ENCODE measurements at places on chromosomes 5 and 9.

DNA sequence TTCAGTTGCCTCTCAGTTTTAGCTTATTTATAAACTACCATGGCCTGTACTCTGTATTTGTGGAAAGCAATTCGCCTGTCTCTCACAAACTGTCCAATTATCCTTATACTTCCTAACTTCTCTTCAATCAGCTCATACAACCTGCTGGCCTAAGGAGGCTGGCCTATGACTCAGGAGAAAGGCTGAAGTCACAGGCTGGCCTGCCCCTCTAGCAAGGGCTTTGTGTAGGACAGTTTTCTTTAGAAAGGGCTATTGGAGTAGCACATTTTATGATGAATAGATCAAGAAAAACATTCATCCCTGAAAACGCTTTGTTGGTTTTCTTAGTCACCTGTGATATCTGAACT lies 988.7 kb upstream of the ARRDC3 start:
- DNase-seq, result no peak

DNA sequence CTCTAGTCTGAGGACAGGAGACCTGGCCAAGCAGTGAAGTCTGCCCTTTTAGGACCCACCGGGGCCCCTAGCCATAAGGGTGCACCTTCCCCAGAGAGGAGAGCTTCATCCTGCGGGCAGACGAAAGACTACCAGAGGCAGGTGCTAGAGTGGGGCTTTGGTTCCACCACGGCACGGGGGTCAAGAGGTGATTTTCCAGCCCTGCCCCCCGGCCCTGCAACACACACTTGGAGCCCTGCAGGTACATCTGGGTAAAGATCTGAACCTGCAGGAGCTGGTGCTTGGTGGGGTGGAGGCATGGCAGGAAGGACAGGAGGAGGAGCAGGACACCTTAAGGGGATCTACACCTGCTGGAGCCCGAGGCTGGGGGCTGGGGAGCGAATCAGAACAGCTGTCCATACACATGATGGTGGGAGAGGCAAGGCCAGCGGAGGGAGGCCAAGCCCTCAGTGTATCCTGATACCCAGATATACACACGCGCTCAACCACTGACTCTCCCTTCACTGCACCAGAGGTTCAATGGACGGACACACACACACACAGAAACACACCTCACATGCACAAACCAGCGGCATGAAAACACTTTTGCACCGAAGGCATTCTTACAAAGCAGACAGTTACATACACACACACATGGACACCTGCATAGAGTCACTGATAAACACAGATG lies 98.4 kb upstream of the MVB12B start:
- DNase-seq, result no peak

DNA sequence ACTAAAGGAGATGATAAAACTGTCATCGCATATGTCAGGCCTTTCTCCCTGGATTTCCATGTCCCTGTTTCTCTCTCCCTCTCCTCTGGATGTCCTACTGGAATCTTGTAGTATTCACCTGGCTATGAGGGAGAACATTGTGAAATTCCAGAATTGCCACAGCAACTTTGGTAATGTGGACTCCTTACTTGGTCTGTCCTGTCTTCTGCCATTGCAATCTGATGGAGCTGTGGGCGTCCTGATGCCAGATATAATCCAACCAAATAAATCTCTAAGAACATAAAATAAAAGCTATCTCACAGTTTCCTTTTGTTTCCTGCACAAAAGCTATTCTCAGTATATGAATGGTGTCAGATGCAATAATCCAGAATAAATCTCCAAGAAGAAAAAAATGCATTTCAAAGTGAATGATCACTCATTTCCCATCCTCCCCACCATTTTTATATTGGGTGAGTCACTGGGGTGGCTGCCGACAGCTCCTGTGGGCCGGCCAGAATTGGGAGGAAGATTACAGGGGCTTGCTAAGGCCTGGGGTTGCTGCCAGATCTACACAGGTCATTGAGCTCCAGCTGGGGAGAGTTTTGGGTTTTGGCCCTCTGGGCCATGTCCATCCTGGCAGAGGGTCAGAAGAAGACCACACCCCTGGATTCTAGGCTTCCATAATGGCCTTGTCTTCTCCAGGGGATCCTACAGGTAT lies 160.7 kb upstream of the PITX1 start:
- DNase-seq, result no peak

- no peak for DNase-seq
Measured at GRCh38 chr5:68554571-68555279, 339.2 kb downstream of the PIK3R1 start.

DNA sequence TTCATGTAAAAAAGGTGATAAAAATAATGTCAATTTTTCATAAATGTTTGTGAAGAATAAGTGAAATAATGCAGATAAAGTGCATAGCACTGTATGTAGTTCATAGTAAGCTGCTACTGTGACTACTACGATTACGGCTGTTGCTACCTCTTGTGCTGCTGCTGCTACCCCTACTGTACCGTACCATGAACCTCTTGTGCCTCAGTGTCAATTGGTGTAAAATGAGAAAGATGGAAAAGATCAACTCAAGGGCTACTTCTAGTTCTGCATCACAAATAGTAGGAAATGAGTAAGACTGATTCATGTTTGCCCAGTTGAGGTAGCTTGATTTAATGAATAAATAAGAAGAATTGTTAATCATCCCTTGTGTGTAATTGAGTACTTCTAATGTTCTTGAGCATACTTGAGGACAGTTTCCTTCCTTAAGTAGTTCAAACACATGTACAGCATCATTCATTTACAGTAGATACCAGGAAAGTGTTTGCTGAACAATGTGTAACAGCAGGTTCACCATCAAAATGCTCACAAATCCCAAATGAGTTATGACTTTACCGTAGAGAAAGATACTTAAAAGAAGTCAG lies 200.0 kb upstream of the ATP10B start:
- DNase-seq, result no peak

- peak; percentile 5 for DNase-seq
Measured at GRCh38 chr9:132077881-132078698, 1.6 kb downstream of the MED27 start.

- no peak for DNase-seq
Measured at GRCh38 chr5:98827161-98827560, 53.7 kb downstream of the RGMB start.
